ENCODE measurements at places on chromosomes 1 and 21. TPM values are rescaled to one million over a fixed set of nuclear protein-coding genes. Genes with fewer than 3 reads are reported as not detected.

The HP1BP3 gene
- 141 TPM for polyA plus RNA-seq

The PRR9 gene
- not detected for polyA plus RNA-seq

The PKLR gene
- not detected for polyA plus RNA-seq

The CLCNKA gene
- polyA plus RNA-seq: not detected

The AMPD1 gene
- polyA plus RNA-seq: not detected

The C1orf87 gene
- polyA plus RNA-seq: not detected

The PLA2G2C gene
- polyA plus RNA-seq: not detected

The ASPM gene
- polyA plus RNA-seq: 3.7 TPM

The LCE2B gene
- polyA plus RNA-seq: not detected

The RAD54L gene
- polyA plus RNA-seq: 1.9 TPM

The NGF gene
- polyA plus RNA-seq: 6.7 TPM

The TRIM33 gene
- 21.1 TPM for polyA plus RNA-seq

The CRP gene
- polyA plus RNA-seq: not detected

All from AG04450 (cell line).